T-helper 17 cell (primary cell): ENCODE measurements at places on chromosomes 1 and 21. TPM values are rescaled to one million over a fixed set of nuclear protein-coding genes. Genes with fewer than 3 reads are reported as not detected.

The C1orf52 gene
- 51.7 TPM for total RNA-seq

The ZMYND12 gene
- total RNA-seq, result 1.6 TPM

The CFHR1 gene
- total RNA-seq, result not detected

The FCRL6 gene
- 0.27 TPM for total RNA-seq

The IL12RB2 gene
- total RNA-seq, result 2.1 TPM
